Globus pallidus (tissue), 1 donor: ENCODE measurements at places on chromosomes 12 and 14.
A peak's percentile ranks its signal among the peaks of the same experiment; 100 is the strongest.

- DNase-seq: no peak
Observed at GRCh38 chr12:99002156-99002555, 357.1 kb downstream of the APAF1 start.

- DNase-seq: peak; percentile 88
Observed at GRCh38 chr14:72708708-72709475, 185.0 kb downstream of the DPF3 start.

GRCh38 chr12:80053051-80053790, 46.1 kb upstream of the OTOGL start:
- DNase-seq: peak; percentile 20

DNA sequence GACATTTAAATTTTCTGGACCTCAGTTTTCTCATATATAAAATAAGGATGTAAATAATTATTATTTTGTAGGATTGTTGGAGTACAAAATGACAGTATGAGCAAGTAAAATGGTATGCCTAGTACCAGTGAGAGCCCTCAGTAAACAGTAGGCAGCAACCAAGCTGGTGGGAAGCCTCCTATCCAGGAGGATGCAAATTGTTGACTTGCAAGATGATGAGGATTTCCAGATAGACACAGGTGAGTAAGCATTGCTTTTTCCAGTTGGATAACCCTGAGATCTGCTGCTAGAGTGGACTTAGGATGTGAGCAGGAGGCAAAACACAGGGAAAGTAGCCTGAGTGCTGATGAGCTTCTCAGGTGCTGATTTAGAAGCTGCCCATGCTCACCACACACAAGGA, 28.2 kb upstream of the AMIGO2 start:
- DNase-seq: no peak

- DNase-seq: no peak
Observed at GRCh38 chr14:103366741-103367140, 18.5 kb upstream of the MARK3 start.

GRCh38 chr12:116323406-116324386, 46.2 kb upstream of the MED13L start:
- no peak for DNase-seq

- no peak for DNase-seq
Observed at GRCh38 chr14:55780156-55780946, 200.3 kb downstream of the KTN1 start.

DNA sequence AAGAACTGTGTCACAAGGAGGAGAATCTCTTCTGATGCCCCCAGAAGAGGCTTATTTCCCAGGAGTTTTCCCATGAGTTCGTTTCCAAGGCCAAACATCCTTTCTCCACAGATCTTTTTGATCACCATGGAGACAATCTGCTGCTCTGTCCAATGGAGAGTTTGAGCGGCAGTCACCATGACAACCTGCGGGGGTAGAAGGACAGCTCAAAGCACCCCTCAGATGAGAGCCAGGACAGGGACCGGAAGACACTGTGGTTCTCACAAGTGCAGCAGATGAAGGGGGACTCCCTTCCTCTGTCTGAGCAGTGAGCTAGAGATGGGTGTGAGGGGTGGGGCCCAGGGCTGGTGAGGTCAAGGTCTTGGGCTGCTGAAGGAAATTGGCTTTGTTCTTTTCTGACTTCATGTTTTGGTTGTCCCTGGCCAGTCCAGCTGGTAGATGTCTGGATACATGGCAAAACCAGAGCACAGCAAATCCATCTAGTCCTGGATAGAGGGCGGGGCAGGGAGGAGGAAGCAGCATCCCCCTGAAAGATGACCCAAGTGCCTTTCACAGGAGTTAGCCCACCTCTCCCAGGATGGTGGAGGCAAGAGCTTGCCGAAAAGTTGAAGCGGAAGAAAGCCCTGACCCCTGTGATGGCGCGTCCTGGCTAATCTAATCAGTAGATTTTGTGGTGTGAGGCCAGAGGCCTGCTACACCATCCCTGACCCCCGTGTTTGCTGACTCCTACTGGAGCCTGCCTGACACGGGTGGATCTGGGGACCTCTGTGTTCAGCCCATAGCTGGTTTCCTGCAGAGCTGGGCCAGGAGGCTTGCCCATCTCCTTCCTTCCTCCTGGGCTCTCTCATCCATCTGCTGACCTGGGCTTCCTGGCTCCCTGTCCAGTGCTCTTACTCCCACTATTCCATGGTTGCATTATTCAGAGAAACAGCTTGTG, 24.4 kb downstream of the DHRS2 start:
- DNase-seq: no peak

DNA sequence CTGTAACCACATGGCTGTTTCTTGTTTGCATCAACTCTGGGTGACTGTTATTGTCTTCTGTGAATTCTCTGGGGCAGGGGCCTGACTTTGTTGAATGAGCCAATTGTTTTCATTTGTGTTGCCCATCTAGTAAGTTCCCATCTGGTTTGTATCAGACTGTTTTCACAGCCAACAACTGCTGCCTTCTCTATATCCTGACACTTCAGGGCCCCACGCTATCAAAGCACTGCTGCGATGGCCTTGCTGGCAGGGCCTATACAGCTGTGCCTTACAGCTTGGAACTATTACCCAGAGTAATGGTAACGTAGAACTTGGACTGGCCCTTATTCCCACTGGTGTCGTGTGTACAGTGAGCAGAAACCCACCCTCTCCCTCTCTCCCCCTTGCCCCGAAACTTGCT, 104.3 kb upstream of the DACT1 start:
- DNase-seq: peak; percentile 92

DNA sequence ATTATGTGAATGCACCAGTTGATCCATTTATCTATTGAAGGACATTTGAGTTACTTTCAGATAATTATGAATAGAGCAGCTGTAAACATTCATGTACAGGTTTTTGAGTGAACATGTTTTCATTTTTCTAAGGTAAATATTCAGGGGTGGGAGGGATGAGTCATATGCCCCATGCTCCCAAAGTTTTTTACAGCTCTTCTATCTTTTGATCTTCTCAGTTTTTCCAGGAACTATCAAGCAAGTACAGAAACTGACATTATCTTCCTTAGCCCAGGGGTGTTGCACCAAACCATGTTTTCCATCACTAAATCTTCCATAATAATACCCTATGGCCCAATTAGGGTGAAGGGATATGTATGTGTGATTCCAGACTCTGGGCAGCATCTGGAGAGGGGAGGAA, 384.5 kb downstream of the EMP1 start:
- DNase-seq: no peak

GRCh38 chr14:58738876-58739275, 101.1 kb downstream of the DACT1 start:
- DNase-seq: no peak

DNA sequence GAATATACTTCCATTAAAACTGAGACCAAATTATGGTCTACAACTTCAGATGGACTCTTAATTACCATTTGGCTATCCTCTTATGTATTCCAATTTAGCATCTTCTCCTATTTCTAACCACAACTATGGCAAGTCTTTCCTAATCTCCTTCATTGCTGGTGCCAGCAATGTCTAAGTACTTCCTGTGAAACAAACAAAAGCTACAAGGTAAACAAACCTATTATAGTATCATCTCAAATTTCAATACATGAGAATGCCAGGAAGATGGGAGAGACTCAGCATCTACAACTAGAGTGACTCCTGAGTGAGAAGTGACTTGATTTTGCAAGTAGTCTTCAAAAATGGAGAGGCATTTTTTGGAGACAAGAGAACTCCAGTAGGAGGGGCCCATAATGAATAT, 202.9 kb upstream of the ATXN7L3B start:
- DNase-seq: no peak

- no peak for DNase-seq
Observed at GRCh38 chr14:24911324-24912109, 138.4 kb downstream of the STXBP6 start.

- DNase-seq: no peak
Observed at GRCh38 chr14:96261772-96262655, 6.0 kb downstream of the BDKRB1 start.

DNA sequence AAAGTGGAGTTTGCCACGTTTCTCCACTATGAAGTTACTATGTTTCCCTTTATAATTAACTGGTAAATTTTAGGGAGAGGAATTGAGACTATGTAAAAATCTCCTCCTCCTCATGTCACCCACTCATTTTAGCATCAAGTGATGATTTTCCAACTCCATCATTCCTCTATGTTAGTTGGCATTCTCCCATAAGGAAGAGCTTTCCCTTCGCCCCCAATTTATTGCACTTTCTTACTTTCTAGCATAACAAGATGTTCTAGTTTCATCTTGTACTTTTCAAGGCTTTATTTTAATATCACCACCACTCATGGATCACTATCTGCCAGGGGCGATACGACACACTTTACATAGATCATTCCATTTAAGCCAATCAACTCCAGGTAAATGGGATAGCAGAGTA, 97.1 kb downstream of the RPS6KA5 start:
- DNase-seq: no peak

DNA sequence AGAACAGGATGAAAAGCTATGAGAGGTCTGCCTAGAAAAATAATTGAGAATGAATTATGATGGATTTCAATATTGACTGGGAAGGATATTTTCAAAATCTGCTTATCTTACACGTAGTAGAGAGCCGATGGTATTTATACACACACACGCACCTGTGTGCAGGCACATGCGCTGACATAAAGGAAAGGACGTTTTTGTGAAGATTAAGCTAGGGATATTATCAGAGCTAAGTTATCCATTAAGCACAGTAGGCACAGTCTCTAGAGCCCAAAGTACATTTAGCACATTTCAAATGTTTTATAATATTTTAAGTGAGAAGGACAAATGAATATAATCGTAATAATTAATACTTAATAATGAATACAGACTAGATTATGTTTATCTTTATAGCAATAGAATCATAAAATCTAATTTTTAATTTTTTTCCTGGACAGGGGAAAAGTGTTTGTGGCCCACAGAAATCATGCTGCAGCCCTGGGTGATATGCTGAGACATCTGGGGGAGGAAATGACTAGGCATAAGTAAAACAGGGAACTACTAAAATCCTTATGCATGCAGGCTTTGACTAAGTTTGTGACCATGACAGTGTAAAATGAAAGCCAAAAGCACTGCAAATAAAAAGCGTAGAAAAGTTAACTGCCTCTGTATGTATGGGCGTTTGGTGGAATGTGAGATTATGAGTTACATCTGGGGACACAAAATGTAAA, 146.1 kb downstream of the KITLG start:
- no peak for DNase-seq

- no peak for DNase-seq
Observed at GRCh38 chr14:92447416-92448197, 66.0 kb upstream of the RIN3 start.

- DNase-seq: no peak
Observed at GRCh38 chr14:90191585-90191984, 64.8 kb upstream of the PSMC1 start.

DNA sequence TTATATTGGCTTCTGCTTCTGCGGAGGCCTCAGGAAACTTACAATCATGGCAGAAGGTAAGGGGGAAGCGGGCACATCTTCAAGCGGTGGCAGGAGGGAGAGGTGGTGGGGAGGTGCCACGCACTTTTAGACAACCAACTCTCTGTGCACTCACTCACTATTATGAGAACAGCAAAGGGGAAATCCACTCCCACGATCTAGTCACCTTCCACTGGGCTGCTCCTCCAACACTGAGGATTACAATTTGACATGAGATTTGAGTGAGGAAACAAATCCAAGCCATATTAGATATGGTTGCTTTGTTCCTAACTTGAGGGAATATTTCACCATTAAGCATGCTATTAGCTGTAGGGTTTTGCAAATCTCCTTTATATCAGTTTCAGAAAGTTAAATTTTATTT, 80.3 kb downstream of the UNC79 start:
- DNase-seq: no peak

- DNase-seq: no peak
Observed at GRCh38 chr14:42729681-42730080, 1123.0 kb downstream of the LRFN5 start.

DNA sequence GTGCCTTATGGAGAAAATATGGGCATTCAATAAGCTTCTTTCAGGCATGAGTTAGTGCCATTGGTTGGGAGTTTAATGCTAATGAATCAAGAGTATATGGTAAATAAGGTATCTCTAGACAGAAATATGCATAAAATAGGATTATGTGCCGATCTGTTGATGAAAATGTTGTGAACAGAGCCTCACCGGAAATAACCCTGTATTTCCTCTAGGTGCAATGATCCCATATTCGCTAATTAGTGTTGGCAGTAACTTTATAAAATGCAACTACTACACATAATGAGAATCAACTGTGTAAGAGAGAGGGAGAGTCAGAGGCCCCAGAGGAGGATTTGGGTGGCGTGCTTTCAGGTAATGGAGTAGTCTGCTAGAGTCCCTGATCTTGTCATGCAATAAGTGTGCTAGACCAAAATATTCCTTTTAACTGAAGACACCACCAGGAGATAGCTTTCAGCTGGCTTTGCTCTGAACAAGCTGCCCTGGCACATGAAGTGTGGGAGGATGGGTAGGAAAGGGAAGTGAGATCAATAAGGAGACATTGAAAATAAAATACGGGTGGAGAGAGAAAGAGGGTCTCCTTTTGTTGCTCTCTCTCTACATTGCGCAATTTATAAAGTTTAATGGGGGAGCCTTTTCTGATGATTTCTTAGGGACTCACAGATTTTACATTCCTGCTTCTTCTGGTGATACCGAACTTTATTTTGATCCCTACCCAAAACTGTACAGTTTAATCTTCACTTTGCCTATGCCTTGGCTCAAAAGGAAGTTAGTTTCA, 68.6 kb upstream of the PLXNC1 start:
- DNase-seq: no peak

- no peak for DNase-seq
Observed at GRCh38 chr12:56840922-56841321, 77.8 kb downstream of the HSD17B6 start.

DNA sequence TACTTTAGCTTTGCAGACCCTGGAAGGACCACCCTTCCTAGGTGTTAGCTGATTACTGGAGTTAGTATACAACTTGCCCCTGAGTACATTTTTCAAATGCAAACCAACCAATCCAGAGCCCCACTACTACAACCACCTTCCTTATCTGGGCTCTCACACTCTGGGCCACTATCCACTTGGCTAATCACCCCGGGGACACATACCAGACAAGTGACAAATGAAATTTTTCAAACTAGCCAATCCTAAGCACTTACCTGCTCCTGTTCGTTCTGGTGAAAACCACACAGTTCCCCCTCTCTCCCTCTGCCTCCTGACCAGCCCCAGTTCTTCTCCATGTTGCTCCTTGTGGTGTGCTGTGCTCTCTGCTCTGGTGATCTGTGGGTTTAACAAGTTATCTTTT, 140.4 kb downstream of the CNTN1 start:
- no peak for DNase-seq

- no peak for DNase-seq
Observed at GRCh38 chr14:59305231-59305630, 116.8 kb downstream of the DAAM1 start.

DNA sequence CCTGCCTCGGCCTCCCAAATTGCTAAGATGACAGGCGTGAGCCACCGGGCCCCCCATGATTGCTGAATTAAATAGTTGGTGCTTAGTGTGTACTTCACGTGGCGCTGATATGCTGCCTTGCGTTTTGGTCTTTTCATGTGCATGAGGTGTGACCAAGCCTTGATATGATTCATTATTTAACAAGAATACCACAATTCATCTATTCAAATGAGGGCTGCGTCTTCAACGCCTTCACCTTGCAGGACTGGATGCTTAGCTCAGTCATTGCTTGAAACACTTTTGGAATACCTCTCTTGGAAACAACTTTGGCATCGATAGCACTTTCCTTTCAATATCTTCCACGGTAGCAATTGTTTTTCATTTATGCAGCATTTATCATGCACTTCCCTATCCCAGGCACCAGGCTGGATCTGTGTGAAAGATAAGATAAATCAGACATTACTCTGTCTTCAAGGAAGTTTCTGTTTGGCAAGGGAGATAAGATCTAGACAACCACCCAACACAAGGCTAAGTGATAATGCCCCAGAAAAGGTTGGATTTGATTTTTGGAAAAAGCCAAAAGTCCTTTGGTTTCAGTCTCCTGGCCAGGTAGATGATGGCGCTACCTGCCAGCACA, 1.3 kb upstream of the TEAD4 start:
- DNase-seq: no peak

GRCh38 chr14:32481707-32482106, 152.6 kb downstream of the AKAP6 start:
- no peak for DNase-seq
